Fibroblast of skin of back (primary cell): ENCODE measurements at places on chromosomes 4 and X.

- peak; percentile 88 for DNase-seq
These were observed 243.3 kb downstream of the SLC7A11 start for GRCh38 chr4:137998666-137999429.

DNA sequence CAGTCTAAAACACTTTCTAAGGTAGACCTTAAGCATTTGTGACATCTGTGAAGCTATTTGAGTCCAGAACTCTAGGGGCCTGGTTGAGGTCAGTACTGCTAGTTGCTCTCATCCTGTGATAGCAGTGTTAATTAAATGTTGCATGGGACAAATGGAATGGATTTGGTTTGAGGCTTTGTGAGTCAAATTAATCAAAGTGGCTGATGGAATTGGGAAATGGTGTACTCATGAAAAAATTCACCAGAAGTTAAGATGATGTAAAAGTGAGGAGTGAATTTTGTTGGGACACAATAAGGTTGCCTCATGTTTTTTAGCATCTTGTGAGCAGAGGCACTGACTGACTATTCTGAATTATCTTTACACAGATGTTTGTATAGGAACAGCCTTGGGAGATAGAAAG lies 99.2 kb upstream of the ARSJ start:
- no peak for DNase-seq

GRCh38 chrX:71147496-71148277 lies 3.0 kb downstream of the NLGN3 start:
- no peak for DNase-seq

GRCh38 chrX:87661761-87662160 lies 144.2 kb downstream of the KLHL4 start:
- DNase-seq, result no peak

- no peak for DNase-seq
These were observed 81.5 kb upstream of the SORBS2 start for GRCh38 chr4:185893500-185893899.

- peak; percentile 88 for DNase-seq
These were observed 208.2 kb downstream of the APBB2 start for GRCh38 chr4:41006141-41006540.

DNA sequence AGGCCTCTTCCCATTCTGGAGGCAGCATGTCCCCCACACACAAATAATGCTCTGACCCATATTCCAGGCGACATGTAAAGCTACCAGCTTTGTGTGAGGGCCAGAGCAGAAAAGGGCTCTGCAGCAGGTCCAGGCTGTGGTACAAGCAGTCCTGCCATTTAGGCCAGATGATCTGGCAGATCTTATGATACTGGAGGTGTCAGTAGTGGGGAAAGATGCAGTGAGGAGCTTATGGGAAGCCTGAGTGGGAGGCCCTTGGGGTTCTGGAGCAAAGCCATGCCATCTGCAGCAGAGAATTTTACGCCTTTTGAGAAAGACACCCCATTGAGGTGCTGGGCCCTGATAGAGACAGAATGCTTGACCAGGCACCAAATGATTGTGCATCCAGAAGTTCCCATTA lies 7.7 kb downstream of the SYN1 start:
- no peak for DNase-seq

GRCh38 chr4:123599061-123599919 lies 202.7 kb downstream of the SPRY1 start:
- DNase-seq, result no peak

- DNase-seq, result no peak
These were observed 21.0 kb upstream of the ETNPPL start for GRCh38 chr4:108783665-108784463.

DNA sequence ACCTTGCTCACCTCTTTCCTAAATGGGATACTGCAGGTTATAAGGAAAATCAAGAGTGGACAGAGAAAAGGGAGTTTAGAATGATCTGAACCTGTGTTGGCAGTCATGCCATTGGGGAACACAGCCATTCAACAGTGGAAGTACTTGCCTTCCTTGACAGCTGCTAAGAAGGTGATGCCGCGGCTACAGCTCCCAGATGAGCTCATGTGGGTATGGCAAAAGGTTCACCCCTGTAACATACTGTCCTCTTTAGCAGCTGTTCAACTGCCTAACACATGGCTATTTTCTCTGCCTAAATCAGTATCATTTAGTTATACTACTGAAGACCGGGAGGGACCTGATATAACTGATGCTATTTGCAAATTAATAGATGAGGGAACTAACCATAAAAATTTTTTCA lies 76.8 kb downstream of the DCHS2 start:
- no peak for DNase-seq

DNA sequence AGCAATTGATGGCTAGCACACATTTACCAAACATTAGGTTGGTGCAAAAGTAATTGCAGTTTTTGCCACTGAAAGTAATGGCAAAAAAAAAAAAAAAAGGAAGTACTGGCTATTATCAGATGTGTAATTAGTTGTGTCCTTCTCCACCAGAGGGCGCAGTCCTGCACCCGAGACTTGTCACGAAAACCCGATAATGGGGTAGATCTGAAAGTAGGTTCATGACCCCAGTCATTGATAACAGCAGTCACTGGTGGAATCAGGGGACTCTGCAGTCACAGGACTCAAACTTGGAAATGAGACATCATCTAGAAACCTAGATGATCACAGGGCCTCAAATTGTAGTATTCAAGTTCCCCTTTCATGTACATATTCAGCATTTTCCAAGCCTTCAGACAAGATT lies 13.1 kb upstream of the ACOT9 start:
- DNase-seq, result peak; percentile 48

DNA sequence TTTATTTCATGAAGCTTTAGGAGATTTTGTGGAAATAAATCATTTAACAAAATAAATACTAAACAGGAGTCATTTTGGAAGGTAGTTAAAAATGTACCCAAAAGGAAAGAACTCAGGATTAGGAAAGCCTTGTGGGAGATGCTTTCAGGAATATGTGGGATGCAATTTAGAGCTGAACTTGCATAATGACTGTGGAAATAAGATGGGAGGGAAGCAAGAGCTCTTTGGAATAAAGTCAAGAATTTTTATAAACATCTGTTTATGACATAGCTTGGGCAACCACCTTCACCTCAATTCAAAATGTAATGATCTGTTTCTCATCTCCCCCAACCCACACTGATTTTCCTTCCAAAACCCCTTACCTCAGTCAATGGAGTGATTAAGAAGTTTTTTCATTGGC lies 623.8 kb downstream of the FAT4 start:
- no peak for DNase-seq

DNA sequence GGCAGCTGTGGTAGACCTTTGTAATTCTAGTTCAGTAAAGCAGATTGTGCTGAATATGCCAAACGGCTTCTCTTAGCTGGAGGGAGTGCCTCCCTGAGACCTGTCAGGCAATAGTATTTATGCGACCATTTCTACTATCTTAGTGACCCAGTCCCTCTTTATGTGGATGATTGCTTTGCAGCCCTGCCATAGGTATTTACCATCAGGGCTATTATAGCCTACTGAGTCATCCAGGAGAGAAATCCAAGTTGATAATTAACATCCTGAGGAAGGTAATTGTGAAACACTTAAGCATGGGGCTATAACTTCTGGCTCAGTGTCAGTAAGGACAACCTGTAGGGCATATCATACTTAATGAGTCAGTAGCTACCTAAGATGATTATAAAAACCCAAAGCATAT lies 103.9 kb upstream of the MAOA start:
- no peak for DNase-seq

DNA sequence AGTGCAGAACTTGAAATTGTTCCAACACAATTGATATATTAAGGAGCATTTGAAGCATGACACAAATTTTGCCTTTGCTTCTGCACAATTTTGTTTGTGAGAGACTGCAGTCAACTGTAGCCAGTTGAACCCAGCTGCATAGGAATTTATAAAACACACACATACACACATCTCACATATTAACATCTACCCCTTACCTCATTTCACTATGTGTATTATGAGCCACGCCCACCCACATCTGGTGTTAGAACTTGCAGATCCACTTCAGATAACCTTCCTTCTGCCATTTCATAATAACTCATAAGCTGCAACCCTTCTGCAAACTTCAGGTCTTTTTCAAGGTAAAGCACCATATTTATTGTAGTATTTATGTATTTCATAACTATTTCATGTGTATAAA lies 188.1 kb upstream of the WDFY3 start:
- no peak for DNase-seq

DNA sequence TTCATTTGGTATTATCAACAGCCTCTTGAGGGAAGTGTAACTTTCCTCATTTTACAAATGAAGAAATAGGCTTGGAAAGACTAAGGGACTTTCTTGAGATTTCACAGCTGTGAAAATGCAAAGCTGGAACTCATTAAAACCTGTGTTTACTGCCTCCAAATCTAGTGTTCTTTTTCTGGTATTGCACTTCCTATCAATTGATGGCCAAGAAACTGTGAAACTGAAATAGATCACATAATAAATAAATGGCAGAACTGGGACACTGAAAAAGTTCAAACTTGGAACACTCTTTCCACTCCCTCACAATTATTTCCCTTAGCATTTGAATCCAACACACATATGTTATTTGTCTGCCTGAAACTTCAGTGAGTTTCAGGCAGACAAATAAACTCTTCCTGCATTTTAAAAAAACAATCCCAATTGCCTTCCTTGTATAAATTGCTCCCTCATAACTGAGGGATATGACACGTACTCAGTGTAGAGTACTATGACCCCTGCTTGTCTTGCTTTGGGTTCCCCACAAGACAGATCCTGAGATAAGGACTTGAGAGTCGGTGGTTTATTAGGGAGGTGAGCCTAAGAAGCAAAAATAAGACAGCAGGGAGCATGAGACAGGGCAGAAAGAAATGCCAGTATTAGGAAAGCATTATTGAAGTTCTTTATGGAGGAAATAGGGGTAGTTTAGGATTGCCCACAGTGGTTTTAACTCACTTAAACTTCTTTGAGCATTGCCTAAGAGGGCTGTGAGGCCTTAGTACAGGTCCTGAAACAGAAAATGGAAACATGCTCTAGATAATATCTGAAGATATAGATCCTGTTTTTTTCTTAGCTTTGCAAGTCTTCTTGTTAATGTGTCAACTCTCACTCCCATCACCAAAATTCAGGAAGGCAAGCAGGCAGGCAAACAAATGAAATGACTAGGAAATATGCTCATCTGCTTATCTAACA lies 33.9 kb downstream of the RTL3 start:
- no peak for DNase-seq

GRCh38 chr4:8412288-8412687 lies 28.2 kb downstream of the ACOX3 start:
- no peak for DNase-seq

DNA sequence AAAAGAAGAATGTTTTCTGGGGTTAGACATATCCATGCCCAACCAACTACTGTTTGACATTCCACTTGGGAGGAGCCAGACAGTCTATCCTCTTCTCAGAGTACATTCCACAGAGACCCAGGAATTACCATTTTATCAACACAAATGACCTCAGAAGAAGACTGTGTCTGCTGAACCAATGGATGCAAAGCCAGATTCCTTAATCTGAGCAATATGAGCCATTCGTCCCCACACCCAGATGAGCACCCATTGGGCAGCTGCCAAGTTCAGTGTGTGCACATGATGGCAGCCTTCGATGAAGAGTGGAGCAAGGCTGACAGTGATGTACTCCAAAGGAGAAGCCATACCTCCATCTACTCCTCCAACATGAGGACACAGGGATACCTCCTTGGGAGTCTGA lies 111.3 kb downstream of the ZNF674 start:
- DNase-seq, result peak; percentile 71

DNA sequence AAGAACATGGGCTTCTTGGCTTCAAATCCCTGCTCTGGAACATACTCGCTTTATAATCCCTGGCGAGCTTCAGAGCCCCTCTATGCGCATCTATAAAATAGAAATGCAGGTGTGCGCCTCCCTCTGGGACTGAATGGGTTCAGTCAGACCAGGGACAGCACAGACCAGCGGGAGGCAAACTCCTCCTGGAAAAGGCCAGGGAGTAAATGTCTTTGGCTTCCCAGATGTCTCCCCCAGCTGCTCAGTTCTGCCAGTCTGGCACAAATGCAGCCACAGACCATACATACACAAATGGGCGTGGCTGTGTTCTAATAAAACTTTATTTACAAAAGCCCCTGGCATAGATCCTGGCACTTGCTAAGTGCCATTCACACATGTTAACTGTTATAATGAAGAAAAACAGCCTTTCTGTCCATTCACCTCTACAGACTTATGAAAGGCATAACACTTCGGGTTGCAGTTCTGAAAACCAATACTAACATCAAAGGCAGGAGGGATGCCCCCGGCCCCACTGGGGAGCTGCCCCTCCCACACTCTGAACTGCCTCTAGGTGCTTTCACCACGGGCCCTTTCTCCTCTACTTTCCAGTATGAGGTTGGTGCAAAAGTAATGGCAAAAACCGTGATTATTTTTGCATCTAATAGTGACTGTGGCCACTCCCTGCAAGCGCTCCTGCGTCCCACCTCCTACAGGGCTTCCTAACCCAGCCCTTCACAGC lies 4.6 kb downstream of the JAKMIP1 start:
- no peak for DNase-seq

- DNase-seq, result no peak
These were observed 57.6 kb upstream of the RAP1GDS1 start for GRCh38 chr4:98203332-98204235.

GRCh38 chr4:121510341-121510874 lies 129.6 kb upstream of the QRFPR start:
- DNase-seq, result no peak

GRCh38 chrX:8783097-8783713 lies 18.0 kb downstream of the FAM9A start:
- DNase-seq, result no peak

DNA sequence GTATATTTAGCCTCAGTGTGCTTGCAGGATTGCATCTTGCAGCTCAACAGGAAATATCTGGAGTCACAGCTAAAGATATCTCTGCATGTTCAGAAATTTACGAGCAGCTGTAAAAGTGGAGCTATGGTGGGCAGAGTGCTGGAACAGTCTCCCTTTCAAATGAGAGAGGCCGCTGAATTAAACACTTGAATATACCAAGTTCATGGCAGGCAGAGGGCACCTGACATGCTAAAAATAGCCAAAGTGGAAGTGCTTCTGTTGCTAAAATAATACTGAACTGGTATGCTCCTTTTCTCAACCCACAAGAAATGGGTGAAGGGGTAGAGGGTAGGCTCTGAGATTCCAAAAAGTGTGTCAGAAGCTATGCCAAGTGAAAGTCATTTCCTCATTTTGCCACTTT lies 98.1 kb downstream of the MGST2 start:
- no peak for DNase-seq

- no peak for DNase-seq
These were observed 42.7 kb downstream of the AGTR2 start for GRCh38 chrX:116213262-116213661.

GRCh38 chr4:6476893-6477292 lies 4.5 kb upstream of the PPP2R2C start:
- no peak for DNase-seq

GRCh38 chr4:101527188-101527587 lies 179.9 kb upstream of the PPP3CA start:
- no peak for DNase-seq

GRCh38 chr4:185201977-185202962 lies 1.5 kb downstream of the CFAP97 start:
- DNase-seq, result peak; percentile 29

- DNase-seq, result no peak
These were observed 9.6 kb upstream of the TSPYL2 start for GRCh38 chrX:53072418-53073114.
